ENCODE measurements at places on chromosomes 16 and 17.

- no peak for DNase-seq
Measured at GRCh38 chr17:538181-538973, 176.3 kb downstream of the VPS53 start.

- DNase-seq, result no peak
Measured at GRCh38 chr17:61451538-61452300, 503 bp upstream of the TBX4 start.

DNA sequence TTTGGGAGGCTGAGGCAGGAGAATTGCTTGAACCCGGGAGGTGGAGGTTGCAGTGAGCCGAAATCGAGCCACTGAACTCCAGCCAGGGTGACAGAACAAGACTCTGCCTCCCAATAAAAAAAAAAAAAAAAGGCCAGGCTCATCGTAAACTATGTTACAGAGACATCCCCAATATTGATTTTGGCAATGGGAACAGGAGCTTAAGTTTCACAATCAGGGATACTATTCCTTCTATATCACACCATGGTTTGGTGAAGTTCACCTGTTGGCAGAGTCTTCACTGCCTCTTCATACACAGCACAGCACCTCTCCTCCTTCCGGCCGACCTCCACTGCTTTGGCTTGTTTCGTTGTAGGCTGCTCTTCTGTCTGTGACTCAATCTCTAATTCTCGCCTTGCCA lies 21.2 kb downstream of the UTP6 start:
- no peak for DNase-seq

- DNase-seq, result no peak
Measured at GRCh38 chr17:53313746-53314145, 509.0 kb upstream of the KIF2B start.

DNA sequence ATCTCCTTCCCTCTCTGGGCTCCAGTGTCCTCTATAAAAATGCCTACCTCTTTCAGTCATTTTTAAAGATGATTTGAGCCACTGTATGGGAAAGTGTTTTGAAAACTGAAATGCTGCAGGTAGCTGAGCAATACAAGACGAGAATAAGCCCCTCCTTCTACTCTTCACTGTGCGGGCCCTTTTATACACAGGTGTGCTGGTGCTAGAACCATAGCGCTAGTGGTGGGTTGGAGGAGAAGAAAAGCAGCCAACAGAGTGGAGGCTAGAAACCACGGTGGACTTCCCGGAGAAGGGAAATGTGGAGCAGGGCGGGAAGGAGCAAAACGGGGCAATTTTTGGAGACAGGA lies 58.2 kb upstream of the DLX4 start:
- no peak for DNase-seq
